ENCODE measurements at places on chromosomes 5 and 9.

- DNase-seq = no peak
Observed at GRCh38 chr5:65866837-65867521, 59.4 kb upstream of the ERBIN start.

DNA sequence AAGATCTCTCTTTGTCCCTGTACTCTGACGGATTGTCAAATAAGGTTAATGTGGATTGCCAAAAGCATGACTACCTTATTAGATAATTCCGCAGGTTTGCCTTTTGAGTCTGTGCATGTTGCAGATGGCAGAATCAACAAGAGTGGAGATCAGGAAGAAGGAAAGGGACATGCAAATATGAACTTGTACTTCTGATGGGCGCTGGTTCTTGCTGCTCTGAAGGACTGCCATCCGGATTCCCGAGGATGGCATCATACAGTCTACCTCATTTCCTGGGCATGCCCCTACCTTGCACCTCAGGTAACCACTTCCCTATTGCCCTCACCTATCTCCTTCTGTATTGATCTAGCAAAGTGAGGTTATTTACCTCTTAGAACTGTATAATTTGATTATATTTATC, 504.2 kb downstream of the ACTL7B start:
- no peak for DNase-seq

DNA sequence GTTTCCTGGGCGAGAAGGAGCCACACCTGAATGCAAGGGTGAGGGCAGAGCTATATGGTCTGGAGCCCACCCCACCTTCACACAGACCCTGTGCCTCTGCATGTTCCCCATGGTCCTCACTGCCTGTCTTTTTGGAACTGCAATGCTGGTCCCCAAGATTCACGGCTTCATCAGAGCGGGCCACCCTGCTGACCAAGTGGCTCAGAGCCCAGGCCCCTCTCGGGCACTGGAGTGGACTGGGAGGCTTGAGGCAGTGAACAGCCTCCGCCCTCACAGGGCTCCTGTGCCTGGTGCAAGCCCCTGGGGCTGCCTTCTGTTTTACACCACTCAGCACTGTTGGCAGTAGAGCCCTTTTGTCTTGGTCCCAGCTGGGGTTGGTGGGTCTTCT, 143.2 kb downstream of the CACNA1B start:
- no peak for DNase-seq

GRCh38 chr9:3243683-3244082, 282.1 kb downstream of the RFX3 start:
- DNase-seq = no peak

- no peak for DNase-seq
Observed at GRCh38 chr5:145934276-145934675, 2.1 kb upstream of the SH3RF2 start.

- DNase-seq = peak; percentile 71
Observed at GRCh38 chr5:38382898-38383297, 124.5 kb downstream of the EGFLAM start.

DNA sequence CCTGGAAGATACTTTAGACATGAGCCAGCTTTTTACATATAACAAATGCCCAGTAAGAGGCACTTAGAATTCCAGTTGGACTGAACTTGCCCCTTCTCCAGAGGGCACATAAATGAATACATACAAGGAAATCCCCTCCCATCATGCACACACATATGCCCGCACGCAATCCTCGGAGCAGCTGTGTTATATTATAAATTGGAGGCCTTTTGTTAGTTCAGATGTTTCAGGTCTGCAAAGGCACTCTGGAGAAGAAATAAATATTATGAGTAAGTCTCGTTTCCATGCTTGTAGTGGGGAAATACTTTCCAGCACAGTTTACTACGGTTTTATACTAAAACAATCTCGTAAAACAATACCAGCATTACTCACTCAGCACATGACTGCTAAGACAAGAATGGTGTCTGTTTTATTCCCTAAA, 17.6 kb upstream of the MUSK start:
- no peak for DNase-seq

GRCh38 chr5:141623611-141624010, 4.8 kb upstream of the DIAPH1 start:
- DNase-seq = no peak

DNA sequence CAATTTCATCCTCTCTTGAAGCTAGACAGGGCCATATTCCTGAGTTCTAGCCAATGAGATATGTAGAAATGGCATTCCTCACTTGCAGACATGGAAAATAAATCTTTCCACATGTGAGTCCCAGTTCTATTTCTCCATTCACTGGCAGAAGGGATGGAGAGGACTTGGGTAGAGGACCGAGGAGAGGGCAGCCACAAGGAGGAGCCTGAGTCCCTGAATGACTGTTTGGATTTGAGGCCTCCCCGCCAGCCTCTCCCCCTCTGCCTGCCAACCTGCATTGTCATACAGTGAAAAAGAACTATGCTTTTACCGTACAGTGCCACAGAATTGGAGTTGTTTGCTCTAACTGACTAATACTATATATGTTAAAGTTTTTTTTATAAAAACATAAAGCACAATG, 583.0 kb upstream of the WWC1 start:
- DNase-seq = no peak

GRCh38 chr5:156119692-156120091, 207.3 kb upstream of the SGCD start:
- DNase-seq = no peak

DNA sequence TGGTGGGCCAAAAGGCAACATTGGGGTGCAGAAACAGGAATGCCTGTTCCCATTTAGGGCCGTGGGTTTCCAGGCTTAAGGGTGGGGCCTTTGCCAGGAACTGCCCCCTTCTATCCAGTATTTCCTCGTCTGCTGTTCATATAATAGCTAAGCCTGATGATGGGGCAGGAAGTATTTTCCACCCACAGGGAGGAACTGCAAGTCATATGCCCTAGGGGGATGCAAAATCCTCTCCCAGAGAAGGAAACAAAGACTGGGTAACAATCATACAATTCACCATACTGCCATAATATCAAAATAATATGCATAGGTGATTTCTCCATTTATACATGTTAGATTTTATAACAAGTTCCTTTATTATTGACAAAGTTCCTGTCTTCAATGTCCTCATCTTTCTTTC, 20.5 kb upstream of the RPS23 start:
- no peak for DNase-seq

DNA sequence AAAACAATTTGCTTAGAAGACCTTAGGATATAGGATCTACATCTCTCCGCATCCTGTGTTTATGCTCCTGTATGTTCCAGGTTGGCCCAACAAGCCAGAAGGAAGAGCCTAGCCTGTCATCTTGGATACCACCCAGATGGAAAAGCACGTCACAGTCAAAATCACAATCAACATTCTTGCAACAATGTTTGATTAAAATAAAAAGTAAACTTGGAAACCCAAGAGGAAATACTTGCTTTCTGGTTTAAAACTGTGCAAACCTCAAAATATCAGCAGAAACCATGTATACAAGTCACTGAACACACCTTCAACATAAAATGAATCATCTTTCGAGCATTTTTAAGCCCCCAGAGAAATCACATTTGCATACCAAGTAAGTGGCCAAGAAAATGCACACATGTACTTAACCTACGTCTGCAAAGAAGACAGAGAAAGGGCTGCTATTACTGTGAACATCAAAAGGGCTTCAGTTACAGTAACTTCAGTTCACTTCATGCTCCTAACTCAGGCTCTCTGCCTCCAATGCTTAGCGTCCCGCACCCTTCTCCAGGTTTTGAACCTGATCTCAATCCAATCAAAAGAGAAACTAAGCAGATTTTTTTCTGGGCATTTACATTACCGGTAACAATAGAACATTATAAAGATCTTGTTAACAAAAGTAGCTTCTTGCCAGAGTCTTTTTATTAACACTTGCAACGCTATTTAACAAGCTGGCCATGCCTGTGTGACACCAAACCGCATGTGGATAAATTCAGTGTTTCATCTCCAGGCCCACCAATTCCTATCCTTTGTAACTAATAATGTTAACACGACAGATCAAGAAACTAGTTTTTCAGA, 1.3 kb downstream of the ENC1 start:
- DNase-seq = no peak

- no peak for DNase-seq
Observed at GRCh38 chr5:73298772-73299630, 126.0 kb downstream of the TMEM174 start.

Data from NCI-H1930 (cell line).